ENCODE measurements at places on chromosomes 6 and 20.

GRCh38 chr6:170358496-170358895 lies 51.9 kb downstream of the FAM120B start:
- no peak for DNase-seq

GRCh38 chr6:6736791-6737654 lies 148.5 kb downstream of the LY86 start:
- DNase-seq, result no peak

- no peak for DNase-seq
Measured at GRCh38 chr6:64945450-64945849, 761.6 kb downstream of the EYS start.

DNA sequence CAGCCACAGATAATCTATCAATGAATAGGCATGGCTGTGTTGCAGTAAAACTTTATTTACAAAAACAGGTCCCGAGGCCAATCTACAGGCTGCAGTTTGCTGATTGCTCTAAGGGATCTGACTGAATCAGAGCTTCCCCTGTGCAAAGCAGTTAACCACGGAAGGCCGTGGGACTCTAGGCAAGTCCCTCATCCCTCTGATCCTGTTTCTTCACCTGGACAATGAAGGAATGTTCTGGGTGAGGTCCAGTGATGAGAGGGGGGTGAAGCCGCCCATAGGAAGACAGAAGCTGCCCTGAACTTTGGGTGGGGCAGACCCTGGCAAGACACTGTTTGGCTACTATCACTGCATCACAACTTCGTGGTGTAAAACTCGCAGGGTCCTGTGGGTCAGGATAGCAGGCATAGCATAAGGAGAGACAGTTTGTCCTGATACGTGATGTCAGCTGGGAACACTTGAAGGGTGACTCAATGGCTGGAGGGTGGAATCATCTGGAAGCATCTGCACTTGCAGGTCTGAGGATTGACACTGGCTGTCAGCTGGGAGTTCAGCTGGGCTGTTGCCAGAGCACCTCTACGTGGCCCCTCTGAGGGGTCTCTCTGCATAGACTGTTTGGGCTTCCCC lies 33.3 kb upstream of the TGM2 start:
- peak; percentile 7 for DNase-seq

DNA sequence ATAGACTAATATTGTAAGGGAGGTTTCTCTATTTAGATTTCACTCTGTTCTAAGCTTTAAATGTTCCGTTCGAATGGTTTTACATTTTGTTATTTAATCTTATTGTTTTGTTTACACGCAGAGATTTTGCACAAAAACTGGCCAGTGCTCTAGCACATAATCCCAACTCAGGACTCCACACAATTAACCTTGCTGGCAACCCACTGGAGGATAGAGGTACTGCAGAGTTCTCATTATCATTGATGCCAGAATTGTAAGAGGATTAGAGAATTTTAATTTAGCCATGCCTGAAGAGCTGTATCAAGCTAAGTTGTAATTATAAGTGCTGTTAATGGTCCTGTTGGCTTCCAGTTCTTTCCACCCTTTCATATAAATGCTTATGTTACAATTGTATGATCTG lies 179.7 kb upstream of the SCGN start:
- no peak for DNase-seq

- DNase-seq, result peak; percentile 77
Measured at GRCh38 chr6:21263531-21264287, 329.8 kb upstream of the SOX4 start.

GRCh38 chr6:381742-382461 lies 9.7 kb upstream of the IRF4 start:
- DNase-seq, result no peak

DNA sequence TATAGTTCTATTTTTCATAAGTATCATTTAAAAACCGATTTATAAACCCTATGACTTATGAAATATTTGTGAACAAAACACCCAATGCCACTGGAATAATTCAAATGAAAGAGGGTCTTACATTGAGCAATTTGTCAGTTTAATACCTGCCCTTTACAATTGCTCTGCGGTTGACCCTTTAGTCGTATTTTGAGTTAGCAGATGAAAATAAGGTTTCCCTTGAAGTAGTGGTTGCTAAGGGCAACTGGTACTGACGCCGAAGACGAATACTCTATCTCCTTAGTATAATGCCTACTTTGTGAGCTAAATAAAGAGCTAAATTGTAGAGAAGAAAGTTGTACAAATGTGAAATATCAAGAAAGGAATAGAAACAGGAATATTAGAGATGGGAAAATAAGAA lies 69.4 kb downstream of the KCNQ5 start:
- no peak for DNase-seq

DNA sequence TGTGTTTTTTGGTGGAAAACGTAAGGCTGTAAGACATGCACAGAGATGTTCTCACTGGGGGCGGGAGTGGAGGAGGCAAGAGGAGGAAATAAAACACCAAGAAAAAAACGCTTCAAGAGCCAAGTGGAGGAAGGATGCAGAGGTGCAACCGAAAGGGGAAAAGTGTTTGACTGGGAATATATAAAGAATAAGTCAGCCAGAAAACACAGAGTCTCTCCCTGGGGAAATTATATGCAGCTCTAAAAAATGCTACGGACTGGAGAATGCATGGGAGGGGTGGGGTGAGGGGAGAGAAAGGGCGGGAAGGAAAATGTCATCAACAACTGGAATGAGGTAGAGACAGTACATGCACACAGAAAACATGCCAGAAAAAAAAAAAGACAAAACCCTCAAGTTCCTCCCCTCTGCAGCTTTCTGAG lies 133.5 kb downstream of the SCML4 start:
- no peak for DNase-seq

GRCh38 chr20:31835554-31835953 lies 9.8 kb downstream of the FOXS1 start:
- DNase-seq, result no peak

GRCh38 chr6:156613996-156614395 lies 163.2 kb upstream of the ARID1B start:
- no peak for DNase-seq

DNA sequence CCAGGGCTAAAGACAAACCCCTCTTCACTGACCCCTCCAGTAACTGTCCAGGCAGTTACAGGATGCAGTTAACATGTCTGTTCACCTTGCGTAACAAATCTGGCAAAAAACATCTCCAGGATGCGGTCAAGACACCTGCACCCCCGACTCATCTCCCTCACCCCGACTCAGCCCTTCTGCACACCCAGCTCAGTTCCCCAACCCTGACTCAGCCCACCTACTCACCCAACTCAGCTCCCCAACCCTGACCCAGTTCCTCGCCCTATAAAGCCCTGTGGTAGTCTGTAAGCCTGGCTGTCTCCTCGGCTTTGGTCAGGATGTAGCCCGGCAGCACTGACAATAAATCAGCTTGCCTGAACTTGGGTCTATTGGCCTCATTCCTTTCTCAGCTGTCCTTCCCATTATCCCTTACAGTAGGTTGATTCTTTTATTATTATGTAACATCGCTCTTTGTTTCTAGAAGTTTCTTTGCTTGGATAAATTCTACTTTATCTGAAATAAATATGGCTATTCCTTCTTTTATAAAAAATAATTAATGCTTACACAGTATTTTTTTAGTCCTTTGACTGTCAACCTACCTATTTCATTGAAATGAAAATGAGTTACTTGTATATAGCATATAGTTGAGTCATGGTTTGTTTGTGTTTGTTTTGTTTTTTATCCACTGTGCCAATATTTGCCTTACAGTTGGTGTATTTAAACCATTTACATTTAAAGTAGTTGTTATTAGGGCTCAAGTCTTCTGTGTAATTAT lies 12.9 kb upstream of the ADTRP start:
- DNase-seq, result no peak

DNA sequence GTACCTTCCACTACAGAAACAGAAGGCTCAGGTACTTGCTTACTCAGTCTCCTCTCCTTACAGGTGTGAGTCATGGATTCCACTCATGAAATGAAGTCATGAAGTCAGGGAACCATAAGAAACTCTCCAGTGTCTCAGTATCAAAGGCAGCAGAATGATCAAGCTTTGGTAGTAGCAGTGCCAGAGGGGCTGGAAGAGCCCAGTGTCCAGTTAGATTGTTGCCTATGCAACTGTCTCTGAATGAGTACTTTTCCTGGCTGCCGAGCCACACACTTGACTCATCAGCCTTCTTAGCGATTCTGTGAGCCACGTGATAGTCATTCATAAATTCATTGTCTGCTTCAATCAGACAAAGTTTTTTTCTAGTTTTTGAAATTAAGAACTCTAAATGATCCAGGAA lies 52.2 kb upstream of the DTNBP1 start:
- DNase-seq, result no peak

DNA sequence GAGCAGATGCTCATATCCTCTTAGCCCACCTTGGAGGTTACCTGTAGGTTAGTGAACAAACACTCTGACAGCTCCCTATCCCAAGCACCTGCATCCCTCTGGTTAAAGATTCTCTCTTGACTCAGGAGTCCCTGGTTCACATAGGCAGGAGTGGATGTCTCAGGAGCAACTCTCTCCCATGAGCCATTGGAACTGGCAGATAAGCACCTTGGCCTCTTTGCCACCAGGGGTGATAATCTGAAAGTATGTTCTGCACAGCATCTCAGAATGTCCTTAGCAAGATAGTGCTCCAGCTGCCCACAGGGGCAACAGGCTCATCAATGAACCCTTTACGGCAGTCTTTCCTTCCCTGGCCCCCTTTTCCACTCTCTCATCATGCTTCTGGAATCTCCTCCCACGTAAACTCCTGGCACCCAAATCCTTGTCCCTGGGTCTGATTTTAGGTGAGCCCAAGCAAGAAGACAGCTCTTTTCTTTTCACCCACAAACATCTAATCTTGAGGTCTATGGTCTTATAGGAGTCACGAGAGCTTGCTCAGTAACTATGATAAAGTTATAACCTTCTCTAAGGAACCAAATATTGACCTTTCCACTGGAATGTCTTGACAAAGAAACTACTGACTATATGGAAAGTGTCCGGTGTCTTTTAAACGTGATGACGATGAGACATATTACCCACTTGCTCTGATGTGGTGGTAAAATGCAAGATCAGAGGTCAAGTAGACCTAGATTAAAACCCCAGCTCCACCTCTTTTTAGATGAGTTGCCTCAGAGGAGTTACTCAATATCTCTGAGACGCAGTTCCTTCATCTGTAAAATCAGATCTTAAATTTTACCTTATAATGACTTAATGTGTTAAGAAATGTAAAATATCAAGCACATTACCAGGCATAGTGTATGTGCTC lies 39.8 kb upstream of the ISM1 start:
- DNase-seq, result no peak

DNA sequence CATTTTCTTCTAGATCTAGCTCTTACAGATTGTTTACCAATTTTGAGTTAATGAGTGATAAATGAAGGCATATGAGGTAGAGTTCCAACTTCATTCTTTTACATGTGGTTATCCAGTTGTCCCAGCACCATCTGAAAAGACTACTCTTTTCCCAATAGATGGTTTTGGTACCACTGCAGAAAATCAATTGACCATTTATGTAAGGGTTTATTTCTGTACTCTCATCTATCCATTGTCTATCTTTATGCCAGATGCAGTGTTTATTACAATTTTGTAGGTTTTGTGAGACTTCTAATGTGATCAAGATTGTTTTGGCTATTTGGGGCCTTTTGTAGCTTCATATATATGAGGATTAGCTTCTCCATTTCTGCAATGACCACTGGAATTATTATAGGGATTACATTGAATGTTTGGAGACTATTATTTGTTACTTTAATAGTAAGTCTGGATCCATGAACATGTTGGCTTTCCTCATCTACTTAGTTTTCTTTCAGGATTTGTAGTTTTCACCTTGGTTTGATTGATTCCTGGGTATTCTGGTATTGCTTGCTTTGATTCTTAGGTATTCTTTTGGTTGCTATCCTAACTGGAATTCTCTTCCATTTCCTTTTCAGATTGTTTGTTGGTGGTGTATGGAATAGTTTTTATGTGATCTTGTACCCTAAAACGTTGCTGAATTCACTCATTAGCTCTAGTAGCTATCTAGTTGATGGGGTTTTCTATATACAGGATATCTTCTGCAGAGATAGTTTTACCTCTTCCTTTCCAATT lies 10.4 kb downstream of the SNRPB start:
- no peak for DNase-seq

DNA sequence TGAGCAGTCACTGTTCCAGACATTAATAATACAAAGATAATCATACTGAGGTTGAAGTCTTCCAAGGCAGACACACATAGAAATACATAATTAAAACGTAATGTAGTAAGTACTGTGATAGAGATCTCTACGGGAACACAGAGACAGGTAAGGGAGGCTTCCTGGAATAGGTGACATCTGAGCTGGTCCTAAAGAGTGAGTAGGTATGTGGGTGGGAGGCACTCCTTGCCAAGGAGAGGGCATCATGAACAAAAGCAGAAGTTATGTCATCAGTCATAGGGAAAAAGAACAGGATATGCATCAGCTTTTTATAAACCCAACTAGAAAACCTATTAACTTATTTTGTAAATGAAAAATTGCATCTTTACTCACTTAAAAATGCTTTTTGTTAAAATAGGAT lies 110.0 kb downstream of the MAP7 start:
- no peak for DNase-seq

DNA sequence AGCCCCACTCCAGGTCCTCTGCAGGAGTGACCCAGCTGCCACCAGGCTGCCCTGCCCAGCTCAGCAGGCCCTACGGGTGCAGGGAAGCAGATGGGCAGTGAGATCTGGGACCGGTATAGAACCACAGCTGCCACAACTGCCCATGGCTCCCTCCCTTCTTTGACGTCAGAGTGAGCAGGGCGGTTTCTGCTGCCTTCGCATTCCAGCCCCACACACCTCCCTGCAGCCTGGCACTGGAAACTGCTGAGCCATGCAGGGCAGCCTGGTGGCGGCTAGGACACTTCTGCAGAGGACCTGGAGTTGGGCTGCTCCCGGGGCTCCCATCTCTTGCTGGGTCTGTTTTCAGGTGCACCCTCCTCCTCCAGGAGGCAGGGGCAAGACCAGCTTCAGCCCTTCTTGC lies 101.6 kb upstream of the CD93 start:
- DNase-seq, result no peak

GRCh38 chr6:109411034-109411433 lies 28.8 kb upstream of the CD164 start:
- DNase-seq, result no peak

GRCh38 chr6:89353702-89354392 lies 1.3 kb upstream of the UBE2J1 start:
- DNase-seq, result no peak

GRCh38 chr6:7239590-7239948 lies 73.4 kb downstream of the SSR1 start:
- no peak for DNase-seq

DNA sequence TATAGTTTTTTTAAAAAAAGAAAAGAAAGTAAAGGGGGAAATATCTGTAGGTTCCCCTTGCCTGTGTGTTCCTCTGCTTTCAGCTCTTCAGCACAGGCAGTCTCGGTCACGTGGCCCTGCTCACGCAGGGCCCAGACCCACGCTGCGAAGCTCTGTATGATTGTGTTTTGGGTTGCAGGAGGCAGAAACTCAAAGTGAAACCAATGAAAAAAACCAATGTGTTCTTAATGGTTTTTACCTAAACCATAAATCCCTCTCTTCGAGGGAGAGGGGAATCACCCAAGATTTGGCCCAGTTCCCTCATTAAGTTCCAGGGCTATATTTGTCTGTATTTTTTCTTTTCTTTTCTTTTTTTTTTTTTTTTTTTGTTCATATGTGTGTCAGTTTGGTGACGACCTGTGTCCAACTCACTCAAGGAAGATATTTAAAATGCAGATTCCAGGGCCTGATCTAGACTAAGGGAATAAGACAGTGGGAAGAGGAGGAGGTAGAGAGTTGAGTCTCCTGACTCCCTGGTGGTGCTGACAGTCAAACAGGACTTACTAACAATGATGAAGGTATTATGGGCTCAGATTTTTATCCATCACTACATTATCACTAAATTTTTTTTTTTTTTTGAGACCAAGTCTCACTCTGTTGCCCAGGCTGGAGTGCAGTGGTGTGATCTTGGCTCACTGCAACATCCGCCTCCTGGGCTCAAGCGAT lies 33.8 kb upstream of the RREB1 start:
- no peak for DNase-seq
